Activated CD4-positive, alpha-beta T cell treated with anti-CD3 and anti-CD28 coated beads, Interleukin-2, amount 50 U/mL, for 48 hours (primary cell): ENCODE measurements at places on chromosomes 11 and 22.

DNA sequence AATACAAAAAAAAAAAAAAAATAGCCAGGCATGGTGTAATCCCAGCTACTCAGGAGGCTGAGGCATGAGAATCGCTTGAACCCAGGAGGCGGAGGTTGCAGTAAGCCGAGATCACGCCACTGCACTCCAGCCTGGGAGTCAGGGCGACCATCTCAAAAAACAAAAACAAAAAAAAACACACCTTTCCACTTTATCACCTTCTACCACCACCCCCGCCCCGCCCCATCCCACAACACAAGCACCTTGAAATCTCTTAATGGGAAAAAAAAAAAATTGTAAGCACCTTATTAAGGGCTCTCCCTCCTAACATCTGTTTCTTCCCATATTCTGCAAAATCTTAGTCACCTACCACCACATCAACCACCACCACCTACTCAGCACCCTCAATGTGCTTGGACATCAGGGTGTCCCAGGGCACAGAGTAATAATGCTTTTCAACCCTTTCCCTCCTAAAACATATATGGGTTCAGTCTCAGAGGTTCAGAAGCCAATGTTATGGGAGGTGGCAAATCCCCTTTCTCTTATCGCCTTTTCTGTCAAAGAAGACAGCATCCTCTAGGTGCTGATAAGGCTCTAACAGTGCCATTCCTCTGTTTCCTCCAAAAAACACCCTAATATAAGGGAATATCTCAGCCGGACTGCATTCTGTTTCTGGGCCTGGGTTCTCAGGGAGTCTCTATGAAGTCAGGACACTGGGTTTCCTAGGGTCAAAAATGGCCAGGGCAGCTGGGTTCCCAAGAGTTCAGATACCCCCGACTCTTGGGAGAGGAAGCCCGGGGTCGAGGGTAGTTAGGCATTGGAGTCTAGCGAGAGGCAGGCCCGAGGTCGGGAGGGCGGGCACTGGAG lies 718 bp downstream of the INTS5 start:
- peak; percentile 32 for DNase-seq

DNA sequence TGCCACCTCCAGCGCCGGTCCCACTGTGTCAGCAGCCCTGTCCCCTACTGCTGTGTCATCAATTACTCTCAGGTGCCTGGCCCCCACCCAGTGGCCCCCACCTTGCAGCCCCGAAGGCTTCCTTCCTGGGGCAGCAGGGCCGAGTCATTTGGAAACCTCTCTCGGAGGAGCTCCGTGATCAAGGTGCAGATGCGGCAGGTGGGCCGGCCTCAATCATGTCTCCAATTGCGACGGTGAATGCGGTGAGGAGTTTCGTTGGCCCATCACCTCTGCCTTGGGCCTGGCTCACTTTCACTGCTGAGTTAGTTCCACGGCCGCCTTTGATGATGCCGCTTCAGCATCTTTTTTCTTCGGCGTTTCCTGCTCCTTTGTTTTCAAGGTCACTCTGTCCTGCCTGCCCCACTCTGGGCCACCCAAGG lies 11.3 kb upstream of the CXCR5 start:
- DNase-seq = peak; percentile 67

GRCh38 chr11:125649465-125650166 lies 24.7 kb downstream of the CHEK1 start:
- DNase-seq = no peak

DNA sequence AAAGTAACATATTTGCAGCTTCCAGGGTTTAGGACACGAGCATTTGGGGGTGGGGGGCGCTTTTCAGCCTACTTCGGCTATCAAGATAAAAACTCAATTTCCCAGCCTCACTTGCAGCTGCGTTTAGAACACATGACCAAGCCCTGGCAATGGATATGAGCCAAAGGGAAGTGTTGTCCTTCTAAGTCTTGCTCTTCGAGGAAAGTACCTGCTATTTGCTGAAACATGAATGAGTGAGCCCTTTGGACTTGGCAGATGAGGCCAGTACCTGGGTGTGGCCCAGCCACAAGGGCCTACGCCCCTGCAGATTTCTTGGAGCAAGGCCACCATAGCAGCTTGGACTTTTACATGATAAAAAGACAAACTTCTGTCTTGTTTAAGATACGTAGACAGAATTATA lies 60.2 kb upstream of the SORL1 start:
- no peak for DNase-seq

GRCh38 chr22:20170170-20170569 lies 19.3 kb upstream of the CCDC188 start:
- no peak for DNase-seq

- no peak for DNase-seq
Measured at GRCh38 chr11:13119941-13120520, 110.9 kb downstream of the RASSF10 start.

DNA sequence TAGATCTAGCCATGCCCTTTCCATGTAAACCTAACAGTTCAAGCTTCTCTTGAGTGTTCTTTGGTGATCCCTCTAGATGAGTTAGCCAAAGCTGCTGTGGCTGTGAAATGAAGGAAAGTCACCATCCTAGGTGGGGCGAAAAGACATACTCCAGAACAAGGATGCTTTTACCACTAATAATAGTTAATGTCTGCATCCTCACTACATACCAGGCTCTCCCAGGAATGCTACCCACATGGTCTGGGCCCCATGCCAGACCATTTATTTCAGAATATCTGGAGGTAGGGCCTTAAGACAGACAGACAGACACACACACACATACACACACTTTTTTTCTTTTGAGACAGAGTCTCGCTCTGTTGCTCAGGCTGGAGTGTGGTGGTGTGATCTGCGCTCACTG lies 14.7 kb downstream of the ABTB2 start:
- no peak for DNase-seq

GRCh38 chr11:86863476-86863875 lies 63.1 kb downstream of the PRSS23 start:
- no peak for DNase-seq
